PC-9 (cell line): ENCODE measurements at places on chromosomes 6 and 20. TPM values are rescaled to one million over a fixed set of nuclear protein-coding genes. Genes with fewer than 3 reads are reported as not detected.
A peak's percentile ranks its signal among the peaks of the same experiment; 100 is the strongest.

- DNase-seq: peak; percentile 61
Observed at GRCh38 chr6:43143235-43144128, 27.6 kb upstream of the SRF start.

The LCA5 gene
- 4.8 and 5.4 TPM in 2 replicates for total RNA-seq

The NELFE gene
- 43.0 and 50.8 TPM in 2 replicates for total RNA-seq

The MAPK13 gene
- 141 and 146 TPM in 2 replicates for total RNA-seq

The HLA-DQB2 gene
- not detected in 2 replicates for total RNA-seq

GRCh38 chr6:37547564-37548061 is 47.9 kb upstream of the CCDC167 start:
- DNase-seq: no peak

The HCRTR2 gene
- not detected in 2 replicates for total RNA-seq

GRCh38 chr6:80442366-80442765 is 335.9 kb downstream of the BCKDHB start:
- no peak for DNase-seq

The FILIP1 gene
- 0.15 TPM in 1 of 2 replicates, not detected in the other for total RNA-seq

GRCh38 chr20:25321262-25321831 is 69.3 kb downstream of the ABHD12 start:
- no peak for DNase-seq

DNA sequence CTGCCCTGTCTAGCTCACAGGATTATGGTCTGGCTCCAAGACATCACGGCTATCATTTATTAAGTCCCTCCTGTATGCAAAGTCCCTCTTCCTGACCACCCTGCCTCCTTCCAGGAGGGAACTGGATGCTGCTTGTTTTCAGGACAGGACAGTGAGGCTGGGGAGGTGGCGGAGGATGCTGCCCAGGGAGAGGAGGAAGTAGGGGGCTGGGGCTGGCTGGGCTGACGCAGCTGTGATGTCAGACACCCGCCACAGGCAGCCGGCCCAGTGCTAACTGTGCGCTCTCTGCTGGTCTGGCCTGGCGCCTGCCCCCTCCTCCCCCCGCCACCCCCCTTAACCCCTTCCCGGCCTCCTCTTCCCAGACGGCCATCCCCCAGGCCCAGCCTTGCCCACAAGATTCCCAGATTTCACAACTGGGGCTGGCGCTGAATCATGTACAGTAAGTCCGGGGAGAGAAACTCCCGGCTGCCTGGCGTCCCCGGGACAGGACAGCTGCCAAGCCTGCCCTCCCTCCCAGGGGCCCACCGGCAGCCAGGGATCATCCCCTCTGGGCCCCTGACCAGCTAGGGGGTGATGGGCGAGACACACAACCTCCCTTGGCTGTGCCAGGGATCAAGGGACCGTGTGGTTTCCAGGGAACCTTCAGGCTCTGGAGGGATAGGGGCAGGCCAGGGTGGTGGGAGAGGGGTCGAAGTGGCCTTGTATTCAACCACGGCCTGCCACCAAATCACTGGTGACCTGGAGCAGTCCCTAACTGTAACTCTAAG is 118.1 kb downstream of the CEBPB start:
- DNase-seq: peak; percentile 83

DNA sequence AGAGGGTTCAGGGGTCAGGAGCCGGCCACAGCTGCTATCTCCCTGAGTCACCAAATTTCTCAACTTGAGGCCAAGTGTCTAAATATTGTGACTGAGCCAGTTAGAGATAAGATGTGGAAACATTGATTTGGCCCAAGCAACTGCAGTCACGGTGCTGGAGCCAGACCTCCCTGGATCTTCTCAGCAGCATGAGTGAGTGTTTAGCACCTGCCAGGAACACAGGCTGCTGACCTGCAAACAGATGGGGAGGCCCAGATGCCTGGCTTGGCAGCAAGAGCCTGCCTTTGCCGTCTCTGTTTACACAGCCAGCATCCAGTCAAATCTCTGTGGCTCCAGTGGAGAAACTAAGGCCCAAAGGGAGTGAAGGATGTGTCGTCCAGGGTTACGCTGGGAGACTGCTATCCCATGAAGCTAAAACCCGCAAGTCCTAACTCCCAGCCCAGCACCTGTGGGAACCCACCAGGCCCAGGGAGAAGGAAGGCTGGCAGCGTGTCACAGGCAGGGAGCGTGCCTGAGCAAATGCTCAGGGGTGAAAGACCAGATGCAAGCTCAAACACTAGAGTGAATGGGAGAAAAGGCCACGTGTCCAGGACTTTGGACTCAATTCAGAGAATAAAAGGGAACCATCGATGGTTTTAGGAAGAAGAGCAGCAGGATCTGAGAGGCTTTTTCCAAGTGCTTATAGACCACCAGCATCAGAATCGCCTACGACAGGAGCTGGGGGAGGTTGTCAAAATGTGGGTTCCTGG is 15.9 kb upstream of the PTGIS start:
- peak; percentile 99 for DNase-seq

DNA sequence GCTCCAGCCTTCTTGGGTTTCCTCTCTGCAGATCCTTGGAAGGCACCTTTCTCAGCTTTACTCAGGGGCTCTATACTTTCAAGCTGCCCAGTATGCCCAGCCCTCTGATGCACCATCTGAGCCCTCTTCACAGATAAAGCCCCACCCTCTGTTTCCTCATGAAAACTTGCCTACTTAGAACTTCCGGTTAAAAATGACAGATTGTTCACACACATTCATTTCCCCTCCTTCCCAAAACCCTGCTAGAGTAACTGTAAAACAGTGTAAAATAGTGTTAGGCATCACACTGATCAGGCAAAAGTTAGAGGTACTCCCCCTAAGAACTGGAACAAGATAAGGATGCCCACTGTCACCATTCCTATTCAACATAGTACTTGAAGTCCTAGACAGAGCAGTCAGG is 14.0 kb upstream of the GCM1 start:
- DNase-seq: no peak

GRCh38 chr6:42805297-42805861 is 23.5 kb downstream of the BICRAL start:
- no peak for DNase-seq

The NRSN1 gene
- not detected in 2 replicates for total RNA-seq

The DEFB132 gene
- total RNA-seq: not detected in 2 replicates

DNA sequence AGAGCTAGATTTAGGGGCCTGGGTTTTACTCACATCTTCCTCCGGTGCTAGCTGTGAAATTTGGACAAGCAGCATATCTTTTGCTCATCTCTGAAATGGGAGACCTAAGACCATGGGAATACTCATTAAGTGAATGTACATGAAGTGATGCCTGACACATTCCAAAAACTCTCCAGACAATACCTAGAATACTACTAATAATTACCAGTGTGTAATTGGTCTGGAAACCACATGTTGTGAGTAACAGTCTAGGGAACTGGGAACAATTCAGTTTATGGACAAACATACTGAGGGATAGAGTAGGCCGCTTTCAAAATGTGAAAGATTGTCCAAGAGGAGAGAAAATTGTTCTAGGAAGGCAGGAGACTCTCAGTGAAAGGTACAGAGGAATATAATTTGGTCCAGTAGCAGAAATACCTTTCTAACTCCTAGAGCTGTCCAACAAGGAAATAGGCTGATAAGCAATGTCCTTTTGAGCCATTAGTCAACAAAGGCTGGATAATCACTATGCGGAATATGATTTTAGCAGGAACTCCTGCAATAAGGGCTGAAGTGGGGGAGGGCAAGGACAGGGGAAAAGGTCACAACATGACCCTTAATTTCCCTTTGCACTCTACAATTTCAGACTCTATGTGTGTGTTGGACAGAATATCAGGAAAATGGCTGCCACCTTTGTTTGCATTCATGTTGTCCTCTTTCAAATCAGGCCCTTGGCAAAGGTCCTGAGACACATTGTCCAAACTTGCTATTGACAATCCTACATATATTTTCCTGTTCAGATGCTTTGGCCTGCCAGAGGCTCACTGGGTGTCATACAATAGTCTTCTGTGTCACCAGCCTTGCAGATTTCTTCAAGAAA is 315.4 kb downstream of the PLCB1 start:
- DNase-seq: no peak

- DNase-seq: no peak
Observed at GRCh38 chr6:42136508-42137193, 5.8 kb downstream of the C6orf132 start.

The PSORS1C2 gene
- not detected in 2 replicates for total RNA-seq

- DNase-seq: no peak
Observed at GRCh38 chr20:44218446-44218845, 7.9 kb upstream of the OSER1 start.

The TNXB gene
- 15.1 and 22.1 TPM in 2 replicates for total RNA-seq

The PXDC1 gene
- 29.3 and 30.8 TPM in 2 replicates for total RNA-seq

The ARHGAP40 gene
- 0.92 and 1.8 TPM in 2 replicates for total RNA-seq

- DNase-seq: no peak
Observed at GRCh38 chr6:45504947-45505346, 127.2 kb upstream of the SUPT3H start.

DNA sequence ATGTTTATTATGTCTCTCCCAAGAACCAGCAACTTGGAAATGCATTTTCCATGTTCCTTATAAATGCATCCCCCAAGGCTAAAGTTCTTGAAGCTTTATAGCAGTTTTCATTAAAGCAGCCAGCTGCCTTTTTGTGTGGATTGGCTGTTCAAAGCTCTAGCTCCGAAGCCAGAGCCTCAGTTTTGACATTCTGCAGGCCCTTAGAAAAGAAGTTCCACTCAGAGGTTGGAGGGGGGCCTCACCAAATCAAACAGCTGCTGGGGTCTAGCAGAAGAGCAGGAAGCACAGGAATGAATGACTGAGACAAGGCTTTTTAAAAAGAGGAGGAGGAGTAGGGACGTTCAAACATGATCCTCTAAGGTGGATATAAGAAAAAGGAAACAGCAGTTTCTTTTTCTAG is 4.2 kb upstream of the POU3F2 start:
- DNase-seq: no peak

- no peak for DNase-seq
Observed at GRCh38 chr6:126064748-126065401, 78.5 kb downstream of the TRMT11 start.

DNA sequence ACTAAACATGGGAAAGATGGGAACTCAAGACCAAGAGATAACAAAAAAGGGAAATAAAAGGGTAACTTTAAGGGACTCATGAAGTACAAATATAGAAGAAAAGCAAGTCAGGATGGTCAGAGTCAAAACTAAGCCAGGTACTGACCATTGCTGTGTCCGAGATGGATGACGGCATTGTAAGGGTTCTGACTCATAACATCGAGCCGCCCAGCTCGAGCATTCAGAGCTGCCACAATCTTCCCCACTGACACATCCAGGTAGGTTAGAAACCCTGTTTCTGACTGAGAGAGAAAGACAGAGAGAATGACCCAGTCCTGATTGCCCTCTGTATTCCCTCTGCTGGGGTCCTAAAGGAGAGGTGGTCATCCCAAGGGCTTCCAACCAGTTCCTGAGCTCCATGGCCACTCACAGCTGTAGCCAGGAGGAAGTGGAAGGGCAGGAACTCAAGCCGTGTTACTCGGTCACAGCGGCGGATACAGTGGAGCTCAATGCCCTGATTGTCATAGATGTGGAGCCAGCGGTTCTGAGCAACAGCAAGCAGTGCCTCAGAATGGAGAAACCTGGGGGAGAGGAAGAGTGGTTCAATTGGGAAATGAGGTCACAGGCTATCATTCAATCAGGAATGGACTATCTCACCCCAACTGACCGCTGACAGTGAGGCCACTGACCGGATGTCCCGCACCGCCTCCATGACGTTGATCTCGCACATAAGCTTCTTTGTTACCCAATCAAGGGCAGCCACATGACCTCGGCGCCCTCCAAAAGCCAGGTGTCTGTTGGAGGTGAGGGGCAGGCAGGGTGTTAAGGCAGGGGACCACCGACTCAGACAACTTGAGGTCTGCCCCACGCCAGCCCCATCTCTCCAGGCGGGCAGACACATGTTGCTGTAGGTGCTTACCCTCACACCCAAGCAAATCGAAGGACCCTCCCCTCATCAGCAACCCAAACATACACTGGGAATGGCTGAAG is 1.8 kb downstream of the WDR46 start:
- DNase-seq: no peak

The LINC00237 gene
- total RNA-seq: not detected in 2 replicates

DNA sequence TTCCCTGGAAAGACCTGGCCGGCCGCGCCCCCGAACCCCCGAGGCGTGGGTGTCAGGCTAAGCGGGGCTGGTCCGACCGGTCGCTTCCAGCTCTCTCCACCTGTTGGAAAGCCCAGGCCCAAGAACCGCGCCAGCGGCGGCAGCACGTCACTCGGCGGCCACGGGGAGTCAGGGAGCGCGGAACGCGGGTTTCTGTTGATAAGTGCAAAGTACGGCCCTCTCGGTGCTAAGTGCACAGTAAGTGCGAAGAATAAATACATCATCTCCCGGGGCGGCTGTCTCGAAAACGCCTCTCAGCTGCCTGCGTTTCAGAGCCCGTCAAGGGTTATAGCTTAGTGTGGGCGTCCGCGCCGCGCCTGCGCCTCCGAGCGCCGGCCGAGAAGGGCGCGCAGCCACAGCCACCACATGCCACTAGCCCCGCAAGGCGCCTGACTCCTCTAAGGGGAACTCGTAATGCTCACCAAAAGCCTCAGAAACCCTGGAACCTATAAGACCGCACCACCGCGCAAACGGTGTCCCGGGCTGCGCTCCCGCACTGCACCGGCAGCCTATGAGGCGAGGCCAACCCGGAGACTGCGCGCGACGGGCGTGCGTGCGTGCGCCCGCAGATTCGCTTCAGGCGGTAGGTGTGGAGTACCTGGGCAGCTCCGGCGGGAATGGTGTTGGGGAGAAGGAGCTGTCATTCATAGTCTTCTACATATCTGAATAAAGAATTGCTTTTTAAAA is 9.2 kb upstream of the TBX18 start:
- no peak for DNase-seq

GRCh38 chr6:126156973-126157372 is 170.6 kb downstream of the TRMT11 start:
- DNase-seq: no peak

The EPPIN gene
- total RNA-seq: not detected in 2 replicates

DNA sequence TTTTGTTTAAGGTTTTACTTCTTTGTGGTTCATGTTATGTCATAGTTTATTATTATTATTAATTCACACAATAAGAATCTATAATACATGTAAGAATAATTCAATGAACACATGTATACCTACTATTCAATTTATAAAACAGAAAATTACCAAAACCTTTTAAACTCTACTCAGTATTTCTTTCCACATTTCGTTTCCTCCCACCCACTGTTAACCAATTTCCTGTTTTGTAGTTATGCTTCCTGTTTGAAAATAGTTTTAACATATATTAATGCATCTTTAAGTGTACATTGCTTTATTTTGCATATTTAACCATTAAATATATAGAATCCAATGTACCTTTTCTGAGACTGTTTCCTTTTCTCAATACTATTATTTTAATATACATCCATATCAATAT is 397.9 kb upstream of the SPTLC3 start:
- DNase-seq: no peak

The IL17F gene
- not detected in 2 replicates for total RNA-seq

GRCh38 chr6:70107852-70108629 is 194.8 kb downstream of the COL9A1 start:
- DNase-seq: no peak

DNA sequence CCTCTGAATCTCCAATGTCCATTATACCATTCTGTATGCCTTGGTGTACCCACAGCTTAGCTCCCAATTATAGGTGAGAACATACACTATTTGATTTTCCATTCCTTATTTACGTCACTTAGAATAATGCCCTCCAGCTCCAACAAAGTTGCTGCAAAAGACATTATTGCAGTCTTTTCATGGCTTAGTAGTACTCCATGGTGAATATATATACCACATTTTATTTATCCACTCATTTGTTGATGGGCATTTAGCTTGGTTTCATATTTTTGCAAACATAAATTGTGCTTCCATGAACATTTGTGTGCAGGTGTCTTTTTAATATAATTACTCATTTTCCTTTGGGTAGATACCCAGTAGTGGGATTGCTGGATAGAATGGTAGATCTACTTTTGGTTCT is 374.1 kb upstream of the HTR1E start:
- no peak for DNase-seq
